Activated naive CD8-positive, alpha-beta T cell treated with anti-CD3 and anti-CD28 coated beads, Interleukin-2, amount 10 ng/mL, durations not matched to agents 7 days and 5 days (primary cell): ENCODE measurements at places on chromosomes 1 and 21.

- peaks cover 9% of the 10 kb centered on the region for H3K36me3 ChIP-seq
- peaks cover 17% of the 10 kb centered on the region for H3K4me1 ChIP-seq
- no peaks in the 10 kb centered on the region for H3K27me3 ChIP-seq
- no peak overlapping the region for H3K27ac ChIP-seq
- H3K4me3 ChIP-seq = peak overlapping the region; percentile 9
- DNase-seq = no peak
Measured at GRCh38 chr1:8751984-8752383, 65.5 kb downstream of the RERE start.

GRCh38 chr1:157429601-157430240, 122.6 kb downstream of the FCRL5 start:
- H3K27me3 ChIP-seq = peaks cover 18% of the 10 kb centered on the region
- H3K4me1 ChIP-seq = no peaks in the 10 kb centered on the region
- H3K36me3 ChIP-seq = no peaks in the 10 kb centered on the region
- H3K4me3 ChIP-seq = no peak overlapping the region

DNA sequence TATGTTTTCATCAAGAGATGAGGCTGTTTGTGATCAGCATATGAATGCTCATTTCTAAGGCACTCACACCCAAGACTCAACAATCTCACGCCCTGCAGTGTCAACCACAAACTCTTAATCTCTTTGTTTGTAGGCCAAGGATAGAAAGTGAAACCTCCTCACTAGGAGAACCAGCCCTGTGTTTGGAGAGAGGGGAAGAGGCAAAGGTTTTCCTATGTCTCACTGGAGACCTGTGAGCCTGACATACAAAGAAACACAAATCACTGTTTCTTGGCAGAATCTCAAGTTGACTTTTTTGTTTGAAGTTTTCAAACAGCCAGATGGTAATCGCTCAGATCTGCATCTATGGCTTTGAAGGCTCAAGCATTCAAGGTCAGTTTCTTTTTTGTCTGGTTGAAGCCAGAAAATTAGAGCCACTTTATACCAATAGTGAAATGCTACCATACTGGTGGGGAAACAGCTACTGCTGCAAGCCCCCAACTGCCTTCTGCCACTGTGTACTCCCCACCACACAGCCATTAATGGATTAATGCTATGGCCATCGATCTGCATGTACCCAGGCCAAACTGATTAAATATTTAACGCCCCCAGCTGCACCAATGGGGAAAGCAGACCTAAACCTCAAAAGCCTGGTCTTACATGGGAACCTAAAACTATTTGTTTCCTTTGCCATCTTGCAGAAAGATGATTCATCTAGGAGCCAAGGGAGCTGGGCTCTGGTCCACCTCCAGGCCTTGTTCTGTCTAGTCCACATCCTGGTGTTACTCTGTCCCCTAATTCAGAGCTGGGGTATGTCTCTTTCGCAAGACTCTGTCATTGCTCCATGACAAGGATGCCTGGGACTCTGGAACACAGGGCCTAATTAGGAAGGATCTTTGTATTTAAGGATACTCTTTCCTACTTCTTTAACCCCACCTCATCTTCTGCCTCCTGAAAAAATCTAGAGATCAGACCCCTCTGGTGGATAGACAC, 16.3 kb downstream of the PDZK1 start:
- H3K27ac ChIP-seq = peak overlapping the region; percentile 75
- peak overlapping the region; percentile 43 for H3K4me3 ChIP-seq
- H3K4me1 ChIP-seq = peaks cover 22% of the 10 kb centered on the region

DNA sequence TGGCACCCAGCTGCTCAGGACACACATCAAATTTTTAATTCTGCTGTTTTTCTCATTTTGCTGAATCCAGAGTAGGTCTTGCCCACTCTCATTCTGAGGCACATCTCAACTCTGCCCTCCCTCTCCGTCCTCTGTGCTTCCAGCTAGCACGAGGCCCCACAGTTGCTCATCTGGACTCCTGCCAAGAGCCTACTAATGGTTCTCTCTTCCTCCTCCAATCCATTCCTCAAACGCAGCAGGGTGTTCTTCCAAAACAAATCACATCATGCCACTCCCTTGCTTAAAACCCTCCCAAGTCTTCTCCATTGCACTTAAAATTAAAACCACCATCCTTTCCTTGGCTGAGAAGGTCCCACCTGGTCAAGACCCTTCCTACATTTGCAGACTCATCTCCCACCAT, 49.8 kb upstream of the SCAF4 start:
- peaks cover 4% of the 10 kb centered on the region for H3K4me1 ChIP-seq
- peaks cover 2% of the 10 kb centered on the region for H3K27me3 ChIP-seq
- H3K27ac ChIP-seq = no peak overlapping the region
- no peak overlapping the region for H3K4me3 ChIP-seq

- H3K27ac ChIP-seq = no peak overlapping the region
- H3K4me3 ChIP-seq = no peak overlapping the region
- DNase-seq = no peak
Measured at GRCh38 chr1:98417820-98418219, 243.7 kb upstream of the SNX7 start.

DNA sequence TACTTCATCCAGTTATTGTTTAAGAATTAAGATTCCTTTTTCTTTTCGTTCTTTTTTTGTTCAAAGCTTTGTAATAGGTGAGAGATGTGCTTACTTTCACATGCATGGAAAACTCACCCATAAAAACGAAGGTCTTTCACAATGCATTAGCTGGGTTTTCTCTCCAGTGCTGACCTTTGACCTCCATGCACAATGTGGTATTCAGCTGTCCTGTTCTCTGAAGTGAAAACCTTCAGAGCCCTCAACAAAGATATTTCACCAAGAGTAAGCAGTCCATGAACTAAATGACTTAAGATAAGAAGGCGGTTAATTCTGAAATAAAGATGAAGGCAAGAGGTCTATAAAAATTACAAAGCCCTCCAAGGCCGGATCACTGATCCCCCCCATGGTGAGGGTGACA, 77.1 kb upstream of the IPO9 start:
- no peak overlapping the region for H3K27ac ChIP-seq
- H3K27me3 ChIP-seq = peaks cover 20% of the 10 kb centered on the region
- no peaks in the 10 kb centered on the region for H3K36me3 ChIP-seq
- no peak for DNase-seq
- H3K4me1 ChIP-seq = peaks cover 9% of the 10 kb centered on the region

GRCh38 chr1:248613742-248614141, 16.2 kb upstream of the OR2T10 start:
- no peak overlapping the region for H3K4me3 ChIP-seq
- H3K27ac ChIP-seq = no peak overlapping the region
- no peaks in the 10 kb centered on the region for H3K27me3 ChIP-seq
- no peaks in the 10 kb centered on the region for H3K4me1 ChIP-seq
- no peaks in the 10 kb centered on the region for H3K36me3 ChIP-seq

GRCh38 chr21:18522181-18522972, 118.8 kb upstream of the TMPRSS15 start:
- no peak for DNase-seq
- H3K27me3 ChIP-seq = no peaks in the 10 kb centered on the region
- no peak overlapping the region for H3K27ac ChIP-seq
- no peak overlapping the region for H3K4me3 ChIP-seq
- no peaks in the 10 kb centered on the region for H3K36me3 ChIP-seq

- peaks cover 1% of the 10 kb centered on the region for H3K36me3 ChIP-seq
- no peaks in the 10 kb centered on the region for H3K27me3 ChIP-seq
- H3K4me3 ChIP-seq = no peak overlapping the region
- DNase-seq = no peak
- peaks cover 6% of the 10 kb centered on the region for H3K4me1 ChIP-seq
- no peak overlapping the region for H3K27ac ChIP-seq
Measured at GRCh38 chr1:59485171-59485570, 188.3 kb downstream of the FGGY start.

- peak; percentile 90 for DNase-seq
- no peaks in the 10 kb centered on the region for H3K36me3 ChIP-seq
- H3K27ac ChIP-seq = no peak overlapping the region
- no peak overlapping the region for H3K4me3 ChIP-seq
- H3K4me1 ChIP-seq = peaks cover 1% of the 10 kb centered on the region
- no peaks in the 10 kb centered on the region for H3K27me3 ChIP-seq
Measured at GRCh38 chr1:9110669-9111356, 18.1 kb downstream of the GPR157 start.

- peaks cover 13% of the 10 kb centered on the region for H3K4me1 ChIP-seq
- H3K27ac ChIP-seq = peak overlapping the region; percentile 94
- H3K4me3 ChIP-seq = peak overlapping the region; percentile 79
- H3K27me3 ChIP-seq = peaks cover 4% of the 10 kb centered on the region
Measured at GRCh38 chr1:1137256-1138045, 21.6 kb upstream of the C1orf159 start.

GRCh38 chr1:55382806-55383305, 167.7 kb upstream of the USP24 start:
- H3K36me3 ChIP-seq = no peaks in the 10 kb centered on the region
- no peak for DNase-seq
- H3K4me3 ChIP-seq = no peak overlapping the region
- H3K27ac ChIP-seq = no peak overlapping the region
- peaks cover 7% of the 10 kb centered on the region for H3K27me3 ChIP-seq
- peaks cover 9% of the 10 kb centered on the region for H3K4me1 ChIP-seq

GRCh38 chr1:230348386-230349019, 77.6 kb downstream of the PGBD5 start:
- H3K4me3 ChIP-seq = no peak overlapping the region
- no peak for DNase-seq
- no peak overlapping the region for H3K27ac ChIP-seq
- peaks cover 2% of the 10 kb centered on the region for H3K27me3 ChIP-seq
